ENCODE measurements at places on chromosomes 16 and 17. TPM values are rescaled to one million over a fixed set of nuclear protein-coding genes. Genes with fewer than 3 reads are reported as not detected.

Gene FOXC2
- not detected for total RNA-seq

Gene UMOD
- not detected for total RNA-seq

Gene SLC12A3
- total RNA-seq, result 0.13 TPM

Gene CD79B
- total RNA-seq, result 1.9 TPM

- DNase-seq, result no peak
Measured at GRCh38 chr16:425740-426114, 278 bp downstream of the RAB11FIP3 start.

DNA sequence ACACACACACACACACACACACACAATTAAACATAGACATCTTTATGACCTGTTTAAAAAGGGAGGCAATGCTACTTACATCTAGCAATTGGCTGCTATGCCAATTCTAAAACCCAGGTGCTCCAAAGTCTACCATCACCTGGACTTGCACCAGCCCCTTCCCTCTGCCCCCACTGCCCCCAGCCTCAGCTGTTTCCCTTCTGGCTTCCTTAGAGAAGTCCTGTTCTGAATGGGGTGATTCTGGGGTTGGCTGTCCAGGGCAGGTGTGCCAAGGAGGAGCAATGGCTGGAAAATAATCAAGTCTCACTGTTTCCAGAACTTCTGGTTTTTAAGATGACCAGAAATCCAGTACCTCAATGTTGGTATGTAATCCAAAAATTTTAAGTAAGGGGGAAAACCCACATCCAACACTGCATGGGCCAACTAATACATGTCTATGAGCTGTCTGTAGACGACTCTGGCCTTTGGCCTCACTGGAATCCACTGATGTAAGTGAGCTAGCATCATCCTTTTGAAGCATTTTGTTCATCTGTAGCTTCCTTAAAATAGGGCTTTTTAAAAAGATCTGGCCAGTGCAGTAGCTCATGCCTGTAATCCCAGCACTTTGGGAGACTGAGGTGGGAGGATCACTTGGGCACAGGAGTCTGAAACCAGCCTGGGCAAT lies 2.1 kb downstream of the IFT20 start:
- no peak for DNase-seq

DNA sequence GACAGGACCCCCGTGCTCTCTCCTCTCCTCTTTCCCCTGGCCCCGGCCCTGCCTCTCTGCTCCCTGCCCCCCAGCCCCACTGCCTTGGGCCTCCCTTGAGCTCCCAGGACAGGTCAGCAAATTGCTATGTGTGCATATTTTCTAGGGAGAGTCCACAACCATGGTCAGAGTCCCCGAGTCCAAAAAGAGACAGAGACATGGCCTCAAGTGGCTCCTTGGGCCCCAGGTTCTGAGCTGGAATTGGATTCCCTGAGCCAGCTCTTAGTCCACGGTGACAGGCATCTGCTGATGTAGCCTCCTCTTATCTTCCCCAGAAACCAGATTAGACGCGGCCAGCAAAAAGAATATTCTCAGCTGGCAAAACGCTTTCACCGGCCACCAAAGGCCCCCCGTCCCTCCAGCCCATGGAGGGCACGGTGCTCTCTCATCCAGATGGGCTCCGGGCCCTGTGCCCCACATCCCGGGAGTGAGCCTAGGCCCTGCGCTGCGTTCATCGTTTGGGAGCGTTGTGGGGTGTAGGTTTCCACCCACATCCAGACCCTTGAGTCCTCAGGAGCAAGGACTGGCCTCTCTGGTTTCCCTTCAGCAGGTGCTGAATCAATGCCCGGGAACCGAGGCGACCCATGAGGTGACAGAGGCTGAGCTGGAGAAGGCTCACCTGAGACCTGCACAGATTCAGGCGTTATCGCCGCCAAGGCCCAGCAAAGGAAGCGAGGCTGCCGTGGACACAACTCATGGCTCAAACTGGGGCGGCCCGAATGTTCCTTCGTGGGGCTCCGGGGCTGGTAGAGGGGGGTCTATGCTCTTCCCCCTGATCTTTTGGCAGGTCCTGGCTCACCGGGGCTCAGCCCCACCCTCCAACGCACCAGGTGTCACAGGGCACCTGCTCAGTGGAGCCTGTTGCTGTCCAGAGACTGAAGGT lies 16.3 kb upstream of the ENPP7 start:
- no peak for DNase-seq

DNA sequence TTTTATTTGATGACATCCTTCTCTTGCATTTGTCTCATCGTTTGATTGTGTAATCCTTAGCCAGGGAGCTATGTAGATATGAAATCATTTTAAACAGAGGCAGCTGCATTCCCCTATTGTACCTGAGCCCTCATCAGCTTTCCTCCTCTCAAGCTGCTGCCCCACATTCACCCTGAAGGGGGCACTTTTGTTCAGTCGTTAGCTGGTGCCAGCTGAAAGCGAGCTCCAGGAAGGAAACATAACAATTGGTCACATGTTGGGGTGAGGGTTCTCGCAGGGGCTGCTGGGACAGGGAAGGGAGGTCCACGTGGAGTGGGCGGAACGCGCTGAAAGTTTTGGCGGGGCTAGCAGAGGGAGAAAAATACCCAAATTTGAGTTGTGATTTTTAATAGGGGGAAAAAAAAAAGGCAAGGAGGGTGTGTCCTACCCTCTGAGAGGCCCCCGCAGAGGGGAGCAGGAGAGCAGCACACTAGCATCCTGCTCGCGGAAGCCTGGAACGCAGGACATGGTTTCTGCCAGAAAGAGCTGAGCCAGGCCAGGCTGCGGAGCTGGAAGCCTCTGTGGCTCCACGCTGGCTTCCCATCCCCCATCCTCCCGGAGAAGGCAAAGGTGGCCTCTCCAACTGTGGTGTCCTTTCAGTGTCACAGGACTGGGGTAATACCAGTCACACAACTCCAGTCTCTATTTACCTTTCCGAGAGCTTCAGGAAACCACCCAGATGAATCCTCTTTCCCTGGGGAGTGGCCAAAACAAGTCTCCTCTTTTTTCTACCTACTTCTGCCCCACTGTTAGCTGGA lies 8.5 kb upstream of the MSL1 start:
- peak; percentile 96 for DNase-seq

DNA sequence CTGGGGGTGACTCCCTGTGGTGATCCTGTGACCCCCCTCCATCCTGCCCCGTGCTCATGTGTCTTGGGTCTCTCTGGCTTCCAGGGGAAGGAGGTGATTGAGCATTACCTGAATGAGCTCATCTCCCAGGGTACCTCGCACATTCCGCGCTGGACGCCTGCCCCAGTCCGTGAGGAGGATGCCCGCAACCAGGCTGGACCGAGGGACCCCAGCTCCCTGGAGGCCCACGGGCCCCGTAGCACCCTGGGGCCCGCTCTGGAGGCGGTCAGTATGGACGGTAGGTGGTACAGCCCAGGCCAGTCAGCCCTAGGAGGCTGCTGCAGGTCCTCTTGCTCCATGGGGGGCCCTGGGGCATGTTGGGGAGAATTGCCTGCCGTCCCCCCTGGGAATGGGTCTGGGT lies 33.6 kb downstream of the SEC14L5 start:
- DNase-seq, result no peak

DNA sequence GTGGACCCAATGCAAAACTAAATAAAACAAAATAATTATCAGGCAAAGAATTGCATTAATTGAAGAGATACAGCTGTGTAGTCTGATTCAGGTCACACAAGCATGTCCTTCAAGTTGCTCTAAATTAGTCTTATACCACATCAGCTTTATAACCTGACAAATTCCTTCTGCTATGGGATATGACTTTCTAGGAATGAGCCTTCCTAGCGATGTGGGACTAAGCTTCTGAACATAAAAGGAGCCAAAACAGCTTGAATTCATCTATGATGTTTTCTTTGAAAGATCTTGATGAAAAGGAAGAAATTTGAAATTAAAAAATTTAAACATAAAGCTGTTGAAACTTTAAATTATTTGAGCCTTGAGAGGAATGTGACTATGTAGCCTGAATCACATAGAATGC lies 1409.1 kb downstream of the CDH11 start:
- no peak for DNase-seq

GRCh38 chr17:39016193-39017153 lies 49.3 kb upstream of the FBXO47 start:
- no peak for DNase-seq

DNA sequence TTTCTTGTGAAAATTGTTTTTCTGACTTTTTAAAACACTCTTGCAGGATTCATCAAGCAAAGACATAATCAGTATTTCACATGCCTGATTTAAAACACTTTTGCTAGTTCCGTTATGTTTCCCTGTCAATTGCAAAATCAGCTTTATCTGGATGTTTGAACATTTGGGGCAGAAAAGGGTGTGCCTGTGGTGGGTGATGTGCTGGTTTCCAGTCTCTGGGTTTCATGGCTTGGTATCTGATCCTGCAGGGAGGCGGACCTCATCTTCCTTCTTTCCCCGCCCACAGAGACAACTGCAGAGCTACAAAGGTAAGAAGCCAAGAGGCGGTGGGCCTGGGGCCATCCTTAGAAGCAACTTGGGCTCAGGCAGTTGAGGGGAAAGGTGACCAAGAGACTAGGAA lies 41.8 kb downstream of the NLRC5 start:
- no peak for DNase-seq

DNA sequence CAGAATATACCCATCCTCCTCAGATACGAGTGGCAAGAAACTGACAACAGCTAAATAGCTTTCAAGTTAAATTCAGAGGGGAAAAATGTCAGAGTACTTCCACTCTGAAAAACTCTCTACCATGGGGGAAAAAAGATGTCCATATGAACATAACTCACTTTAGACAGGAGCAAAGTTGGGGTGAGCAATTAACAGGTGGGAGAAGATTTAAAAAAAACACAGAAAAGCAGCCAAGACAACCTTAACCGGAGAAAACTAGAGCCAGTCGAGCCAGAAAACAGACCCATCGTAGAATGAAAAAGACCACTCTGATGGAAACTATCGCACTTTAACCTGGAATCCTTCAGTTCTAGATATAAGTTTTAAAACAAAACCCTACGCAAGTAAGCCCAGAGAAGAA lies 833 bp downstream of the TERF2 start:
- no peak for DNase-seq

DNA sequence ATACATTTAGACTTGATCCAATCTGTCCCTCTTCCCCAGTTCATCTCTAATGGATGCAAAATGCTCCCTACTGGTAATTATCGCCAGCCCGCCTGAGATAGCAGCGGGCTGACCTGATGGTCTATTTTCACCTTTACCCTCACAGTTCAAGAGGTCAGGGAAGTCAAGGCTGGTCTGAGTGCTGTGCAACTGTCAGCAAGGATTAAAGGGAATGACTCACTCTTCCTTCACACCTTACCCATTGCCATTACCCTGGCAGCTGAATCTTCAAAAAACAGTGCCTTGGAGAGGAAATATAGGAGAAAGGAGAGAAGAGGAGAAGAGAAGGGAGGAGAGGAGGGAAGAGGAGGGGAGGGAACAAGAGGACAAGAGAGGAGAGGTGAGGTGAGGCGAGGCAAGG lies 36.3 kb downstream of the GRB7 start:
- no peak for DNase-seq

- DNase-seq, result peak; percentile 50
Measured at GRCh38 chr17:33962857-33963655, 292.0 kb upstream of the CCL2 start.

DNA sequence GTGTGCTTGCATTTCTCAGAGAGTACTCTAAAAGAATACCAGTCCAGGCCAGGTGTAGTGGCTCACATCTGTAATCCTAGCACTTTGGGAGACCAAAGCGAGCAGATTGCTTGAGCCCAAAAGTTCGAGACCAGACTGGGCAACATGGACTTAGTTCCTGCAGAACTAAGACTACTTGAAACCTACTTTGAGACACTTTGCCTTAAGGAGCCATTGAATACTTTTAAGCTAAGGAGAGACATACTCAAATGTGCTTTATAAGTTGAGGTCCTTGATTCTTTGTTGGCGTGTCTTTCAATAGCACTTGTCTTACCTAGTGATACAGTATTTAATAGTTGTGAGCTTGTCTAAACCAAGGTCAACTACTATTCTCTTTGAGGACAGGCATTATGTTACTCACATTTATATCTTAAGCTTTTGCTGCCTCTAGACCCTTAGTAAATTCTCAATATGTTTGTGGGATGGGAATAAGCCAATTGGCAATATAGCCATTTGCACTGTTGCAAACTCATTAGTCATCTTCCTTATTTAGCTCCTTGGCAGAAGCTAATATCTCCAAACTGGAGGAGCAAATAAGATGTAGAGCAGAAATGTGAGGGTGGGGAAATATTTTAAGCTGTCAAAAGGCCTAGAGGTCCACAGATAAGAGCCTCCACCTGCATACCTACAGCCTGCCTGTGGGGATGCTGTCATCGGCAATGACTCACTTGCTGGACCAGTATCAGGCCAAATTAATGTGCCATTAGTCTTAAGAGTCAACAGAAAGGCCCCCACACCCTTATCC lies 16.3 kb downstream of the SCPEP1 start:
- DNase-seq, result no peak

DNA sequence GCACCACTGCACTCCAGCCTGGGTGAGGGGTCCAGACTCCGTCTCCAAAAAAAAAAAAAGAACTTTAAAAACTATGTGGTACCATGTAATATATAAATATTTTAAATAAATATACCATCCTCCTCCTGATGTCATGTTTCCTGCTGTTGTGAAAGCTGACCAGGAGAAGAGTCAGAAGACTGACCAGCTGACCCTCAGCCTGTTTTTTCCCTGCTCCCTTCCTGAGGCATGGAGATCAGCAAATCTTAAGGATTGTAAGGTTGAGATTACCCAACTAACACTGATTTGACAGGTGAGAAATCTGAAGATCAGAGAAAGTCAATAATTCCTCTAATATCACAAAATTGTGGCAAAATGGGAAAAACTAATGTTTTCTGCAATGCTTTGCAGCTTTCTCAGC lies 18.1 kb downstream of the NCOR1 start:
- DNase-seq, result no peak

GRCh38 chr17:65278050-65278819 lies 141.1 kb downstream of the RGS9 start:
- DNase-seq, result no peak

- DNase-seq, result no peak
Measured at GRCh38 chr17:16406742-16407674, 8.4 kb upstream of the TRPV2 start.

GRCh38 chr17:58997756-58998553 lies 108.7 kb downstream of the TRIM37 start:
- DNase-seq, result no peak

- no peak for DNase-seq
Measured at GRCh38 chr16:74896389-74897370, 88.2 kb downstream of the WDR59 start.

- DNase-seq, result no peak
Measured at GRCh38 chr16:2487903-2488531, 13.1 kb downstream of the TBC1D24 start.

DNA sequence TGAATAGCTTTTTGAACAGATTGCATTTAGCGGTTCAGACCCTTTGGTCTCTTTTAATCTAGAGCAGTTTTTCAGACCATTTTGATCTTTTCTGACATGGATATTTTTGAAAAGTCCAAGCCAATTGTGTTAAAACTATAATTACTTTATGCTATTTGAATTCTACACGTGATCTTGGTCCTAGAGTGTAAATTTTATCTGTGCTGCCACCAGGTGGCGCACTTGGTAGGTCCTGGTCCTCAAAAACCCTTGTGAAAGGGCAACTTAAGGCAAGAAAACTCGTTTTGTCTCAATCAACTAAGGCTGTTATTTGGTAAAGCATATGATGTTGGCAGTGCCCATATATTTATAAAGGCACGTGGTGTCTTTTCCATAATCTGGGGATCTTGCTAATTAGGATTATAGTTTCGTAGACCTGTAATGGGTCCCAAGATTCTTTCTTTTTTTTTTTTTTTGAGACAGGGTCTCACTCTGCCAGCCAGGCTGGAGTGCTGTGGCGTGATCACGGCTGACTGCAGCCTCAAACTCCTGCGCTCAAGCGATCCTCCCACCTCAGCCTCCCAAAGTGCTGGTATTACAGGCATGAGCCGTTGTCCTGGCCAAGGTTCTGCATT lies 43.9 kb upstream of the TEX2 start:
- no peak for DNase-seq

GRCh38 chr17:64533784-64534183 lies 27.0 kb downstream of the CEP95 start:
- no peak for DNase-seq
